ENCODE measurements at places on chromosomes 1 and 21.

DNA sequence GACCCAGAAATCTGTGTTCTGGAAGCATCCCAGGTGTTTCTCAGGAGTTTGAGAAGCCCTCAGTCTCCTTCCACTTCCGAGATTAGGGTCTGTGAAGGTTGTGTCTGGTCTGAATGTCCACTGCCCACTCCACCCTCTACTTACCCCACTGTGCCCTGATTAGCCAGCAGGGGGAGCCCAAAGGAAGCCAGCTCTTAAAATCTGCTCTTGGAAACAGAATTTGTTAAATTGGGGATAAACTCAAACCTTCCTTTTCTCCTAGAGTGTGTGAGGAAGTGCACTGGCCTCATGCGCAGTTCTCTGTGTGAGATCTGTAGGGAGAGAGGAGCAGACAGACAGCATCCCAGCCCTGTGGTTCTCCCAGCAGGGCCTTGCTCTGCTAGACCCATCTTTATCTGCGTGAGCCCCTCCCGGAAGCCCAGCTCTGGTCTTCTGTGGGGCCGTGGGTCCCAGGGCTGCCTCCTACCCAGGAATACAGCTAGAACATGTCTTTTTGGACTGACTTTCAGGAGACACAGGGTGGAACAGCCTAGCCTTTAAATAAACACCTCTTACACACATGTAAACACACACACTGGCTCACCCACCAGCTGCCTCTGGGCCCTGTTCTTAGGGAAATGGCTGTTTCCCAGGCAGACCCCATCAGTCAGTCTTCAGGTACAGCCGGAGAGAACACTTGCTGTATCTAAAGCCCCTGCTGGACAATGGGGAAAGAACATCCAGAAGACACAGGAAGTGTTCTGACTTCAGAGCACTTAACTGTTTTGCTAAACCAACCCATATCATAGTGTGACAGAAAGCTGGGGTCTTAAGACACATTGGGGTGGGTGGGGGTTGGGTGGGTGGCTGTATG lies 52.2 kb downstream of the SMYD2 start:
- peak; percentile 64 for DNase-seq

DNA sequence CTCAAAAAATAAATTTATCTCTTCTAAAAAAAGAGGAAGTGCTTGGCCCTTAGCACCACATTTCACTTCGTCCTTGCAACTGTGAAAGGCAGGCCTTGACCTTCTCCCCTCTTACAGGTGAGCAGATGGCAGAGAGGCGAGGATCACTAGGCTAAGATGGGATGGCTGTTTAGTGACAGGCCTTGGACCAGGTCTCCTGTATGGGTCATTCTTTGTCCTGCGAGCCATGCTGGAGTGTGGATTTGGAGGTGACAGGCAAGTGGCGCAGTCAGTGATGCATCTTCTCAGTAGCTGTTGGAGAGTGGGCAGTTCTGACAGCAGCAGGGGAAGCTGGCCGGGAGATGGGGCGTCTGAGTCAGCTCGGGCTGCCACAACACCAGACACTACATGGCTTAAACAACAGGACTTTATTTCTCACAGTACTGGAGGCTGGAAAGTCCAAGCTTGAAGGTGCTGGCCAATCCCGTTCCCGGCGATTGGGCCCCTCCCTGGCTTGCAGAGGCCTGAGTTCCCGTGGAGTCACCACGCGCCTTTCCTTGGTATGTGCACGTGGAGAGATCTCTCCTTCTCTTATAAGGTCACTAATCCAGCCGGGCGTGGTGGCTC lies 16.5 kb downstream of the SLC27A3 start:
- DNase-seq: no peak

GRCh38 chr1:1225238-1225845 lies 6.5 kb downstream of the SDF4 start:
- DNase-seq: no peak

DNA sequence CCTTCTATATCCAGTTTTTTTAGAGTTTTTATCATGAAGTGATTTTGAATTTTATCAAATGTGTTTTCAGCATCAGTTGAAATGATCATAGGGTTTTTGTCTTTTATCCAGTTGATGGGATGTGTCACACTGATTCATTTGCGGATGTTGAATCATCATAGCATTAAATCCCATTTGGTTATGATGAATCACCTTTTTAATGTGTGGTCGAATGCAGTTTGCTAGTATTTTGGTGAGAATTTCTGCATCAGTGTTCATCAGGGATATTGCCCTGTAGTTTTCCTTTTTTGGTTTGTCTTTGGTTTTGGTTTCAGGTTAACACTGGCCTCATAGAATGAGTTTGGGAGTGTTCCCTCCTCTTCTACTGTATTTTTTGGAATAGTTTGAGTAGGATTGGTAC lies 80.3 kb downstream of the DIRAS3 start:
- no peak for DNase-seq

DNA sequence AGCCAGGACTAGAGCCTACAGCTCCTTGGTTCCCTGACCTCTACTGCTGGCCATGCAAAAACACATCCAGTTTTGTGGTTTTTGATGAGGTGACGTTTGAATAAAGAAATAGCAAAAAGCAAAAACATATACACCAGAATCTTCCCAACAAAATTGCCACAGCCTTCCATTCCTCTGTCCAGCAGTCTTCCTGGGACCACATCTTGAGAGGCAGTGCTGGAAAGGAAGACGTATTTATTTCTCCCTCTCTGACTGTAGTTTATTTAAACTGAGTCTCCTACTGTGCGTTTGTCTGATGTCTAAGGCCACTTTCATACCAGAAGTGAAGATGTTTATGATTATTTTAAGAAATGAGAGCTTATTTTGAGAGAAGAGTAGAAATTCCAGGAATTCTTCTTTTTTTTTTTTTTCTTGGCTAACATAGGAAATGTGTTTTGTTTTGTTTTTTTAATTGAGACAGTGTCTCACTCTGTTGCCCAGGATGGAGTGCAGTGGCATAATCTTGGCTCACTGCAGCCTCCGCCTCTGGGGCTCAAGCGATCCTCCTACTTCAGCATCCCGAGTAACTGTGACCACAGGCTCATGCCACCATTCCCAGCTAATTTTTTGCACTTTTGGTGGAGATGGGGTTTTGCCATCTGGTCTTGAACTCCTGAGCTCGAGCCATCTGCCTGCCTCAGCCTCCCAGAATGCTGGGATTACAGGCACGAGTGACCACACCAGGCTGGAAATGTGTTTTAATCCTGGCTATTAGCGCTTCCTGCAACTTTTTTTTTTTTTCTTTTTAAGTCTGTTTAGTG lies 118.5 kb downstream of the ITSN1 start:
- no peak for DNase-seq

DNA sequence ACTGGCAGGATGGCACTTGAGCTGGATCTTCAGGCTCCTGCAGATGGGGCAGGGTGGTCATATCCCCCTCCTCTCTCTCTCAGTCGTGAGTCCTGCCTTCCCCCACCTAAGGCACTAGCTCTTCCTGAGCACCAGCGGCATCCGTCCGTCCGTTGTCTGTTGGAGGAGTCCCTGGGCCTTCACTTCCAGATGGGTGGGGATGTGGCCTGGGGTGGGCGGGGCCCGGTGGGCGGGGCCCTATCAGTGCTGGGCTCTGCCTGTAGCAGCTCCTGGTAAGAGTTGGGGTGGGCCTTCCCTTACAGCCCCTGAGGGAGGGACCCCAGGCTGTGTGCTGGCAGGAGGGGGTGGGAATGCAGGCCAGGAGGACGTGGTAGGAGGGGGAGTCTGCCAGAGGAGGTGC lies 10.3 kb downstream of the LDLRAD2 start:
- no peak for DNase-seq

DNA sequence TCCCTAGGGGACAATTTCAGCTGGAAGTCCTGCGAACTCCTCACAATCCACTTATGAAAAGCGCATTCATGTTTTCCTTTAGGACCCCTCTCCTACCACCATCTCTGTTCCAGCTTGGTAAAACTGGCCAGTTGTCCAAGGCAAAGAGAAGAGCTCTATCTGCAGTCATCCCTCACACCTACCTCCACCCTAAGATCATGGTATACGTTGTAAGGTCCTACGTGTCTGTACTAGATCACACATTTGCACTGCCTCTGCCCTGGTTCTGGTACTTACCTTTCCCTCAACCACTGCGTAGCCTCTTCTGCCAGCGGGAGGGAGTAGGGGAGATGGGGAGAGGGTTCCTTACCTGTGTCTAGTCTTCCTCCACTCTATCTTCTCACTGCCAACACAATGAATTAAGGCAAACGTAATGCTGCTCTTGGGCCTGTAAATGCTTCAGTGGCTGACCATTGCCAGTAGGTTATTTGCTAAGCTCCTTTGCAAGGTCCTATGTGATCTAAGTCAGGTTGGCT lies 739 bp upstream of the NUP133 start:
- no peak for DNase-seq

GRCh38 chr1:110062612-110063011 lies 7.9 kb downstream of the ALX3 start:
- DNase-seq: no peak

DNA sequence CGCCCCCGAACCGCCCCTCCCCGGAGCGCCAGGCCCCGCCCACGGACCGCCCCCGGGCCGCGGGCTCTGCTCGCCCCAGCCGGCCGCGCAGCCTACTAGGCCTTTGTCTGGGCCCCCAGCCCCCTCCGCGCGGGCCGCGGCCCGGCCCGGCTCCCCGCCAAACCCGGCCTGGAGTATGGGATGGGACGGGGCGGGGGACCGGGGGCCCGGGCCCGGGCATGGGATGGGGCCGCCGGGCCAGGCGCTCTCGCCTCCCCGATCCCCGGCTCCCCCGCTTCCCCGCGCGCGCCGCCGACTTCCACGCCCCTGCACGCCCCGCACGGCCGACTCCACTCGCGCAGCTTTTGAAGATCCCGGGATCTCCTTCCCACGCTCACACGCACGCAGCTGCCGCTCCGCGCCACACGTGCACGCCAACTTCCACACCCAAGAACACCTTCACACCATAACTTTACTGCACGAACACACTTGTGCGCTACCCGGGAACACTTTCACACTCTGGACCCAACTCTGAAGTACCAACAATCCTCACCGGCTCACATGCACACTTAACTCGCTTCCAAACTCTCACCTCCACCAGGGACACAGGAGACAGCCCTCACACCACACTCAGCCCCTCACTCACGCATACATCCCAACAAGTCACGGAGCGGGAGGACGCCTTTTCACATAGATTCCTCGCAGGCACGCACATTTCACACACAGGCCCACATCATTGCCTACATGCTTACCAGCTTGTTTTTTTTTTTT lies 437 bp upstream of the HSPG2 start:
- peak; percentile 87 for DNase-seq

DNA sequence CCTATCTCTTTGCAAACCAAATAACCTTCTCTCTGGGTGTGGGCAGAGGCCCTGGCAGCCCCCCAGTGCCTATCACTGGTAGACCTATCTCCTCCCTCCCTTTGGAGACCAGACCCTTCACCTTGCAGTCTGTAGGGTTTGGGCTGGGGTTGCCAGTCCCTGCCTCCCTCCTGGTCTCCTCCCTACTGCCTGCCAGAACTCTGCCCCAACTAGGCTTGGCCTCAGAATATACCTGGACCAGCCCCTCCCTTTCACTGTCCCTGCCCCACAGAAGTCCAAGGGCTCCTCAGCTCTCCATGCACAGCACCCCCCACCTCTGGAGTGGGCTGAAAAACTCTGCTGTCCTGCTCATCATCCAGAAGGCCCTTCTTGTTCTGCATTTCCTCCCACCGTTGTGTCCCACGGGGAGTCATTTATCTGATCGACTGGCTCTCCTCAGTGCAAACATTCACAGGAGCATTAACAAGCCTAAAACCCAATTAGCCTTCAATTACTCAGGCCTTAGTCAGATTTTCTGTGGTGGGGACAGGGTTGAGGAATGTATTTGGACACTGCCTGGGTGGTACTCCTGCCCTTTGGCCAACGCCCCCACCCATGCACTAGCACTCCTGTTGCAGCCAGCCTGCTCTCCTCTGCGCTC lies 27.7 kb upstream of the DMBX1 start:
- DNase-seq: no peak

GRCh38 chr1:165257969-165258459 lies 98.5 kb downstream of the LMX1A start:
- peak; percentile 57 for DNase-seq

GRCh38 chr1:84887261-84887934 lies 5.6 kb downstream of the LPAR3 start:
- DNase-seq: no peak

- no peak for DNase-seq
These were observed 2.5 kb downstream of the S100A9 start for GRCh38 chr1:153360190-153360589.

- peak; percentile 73 for DNase-seq
These were observed 918 bp downstream of the MIB2 start for GRCh38 chr1:1616045-1616790.

Data from GM13976 (cell line).